Natural killer cell (primary cell): ENCODE measurements at places on chromosomes 3 and 15. TPM values are rescaled to one million over a fixed set of nuclear protein-coding genes. Genes with fewer than 3 reads are reported as not detected.
A peak's percentile ranks its signal among the peaks of the same experiment; 100 is the strongest.

The PCOLCE2 gene
- not detected for total RNA-seq

GRCh38 chr3:151197981-151198767, 4.8 kb downstream of the GPR171 start:
- H3K4me3 ChIP-seq, result no peak overlapping the region
- DNase-seq, result no peak
- H3K4me1 ChIP-seq, result peaks cover 10% of the 10 kb centered on the region
- no peak overlapping the region for H3K27ac ChIP-seq
- H3K27me3 ChIP-seq, result no peaks in the 10 kb centered on the region

DNA sequence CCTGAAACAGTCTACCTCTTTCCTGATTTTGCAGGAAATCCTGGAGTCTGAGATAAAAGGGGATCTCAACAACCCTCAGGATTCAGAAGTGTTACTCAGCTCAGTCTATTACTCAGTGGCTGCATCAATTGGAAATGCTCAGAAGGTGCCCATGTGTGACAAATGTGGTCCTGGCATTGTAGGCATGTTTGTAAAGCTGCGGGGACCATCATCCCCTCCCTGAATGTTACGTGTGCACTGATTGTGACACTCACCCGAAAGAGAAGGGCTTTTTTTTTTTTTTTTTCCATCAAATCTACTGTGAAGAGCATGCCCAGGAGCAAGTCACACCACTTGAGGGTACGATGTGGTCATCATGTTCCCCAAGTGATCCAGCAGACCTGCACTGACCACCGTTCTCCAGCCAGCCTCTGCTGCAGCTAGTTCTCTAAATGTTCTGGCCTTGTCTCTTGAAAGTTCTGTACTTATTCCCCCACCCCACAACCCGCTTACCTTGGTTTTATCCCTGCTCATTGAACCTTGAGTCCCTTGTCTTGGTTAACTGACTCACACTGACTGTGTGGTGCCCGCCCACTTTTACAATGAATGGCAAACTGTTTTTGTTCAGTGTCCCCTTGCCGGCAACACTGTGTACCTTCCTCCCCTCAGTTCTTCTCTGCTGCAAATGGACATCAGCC, 19.8 kb downstream of the ST3GAL6 start:
- H3K4me1 ChIP-seq, result no peaks in the 10 kb centered on the region
- H3K36me3 ChIP-seq, result no peaks in the 10 kb centered on the region
- no peaks in the 10 kb centered on the region for H3K27me3 ChIP-seq

The RFTN1 gene
- 135 TPM for total RNA-seq

DNA sequence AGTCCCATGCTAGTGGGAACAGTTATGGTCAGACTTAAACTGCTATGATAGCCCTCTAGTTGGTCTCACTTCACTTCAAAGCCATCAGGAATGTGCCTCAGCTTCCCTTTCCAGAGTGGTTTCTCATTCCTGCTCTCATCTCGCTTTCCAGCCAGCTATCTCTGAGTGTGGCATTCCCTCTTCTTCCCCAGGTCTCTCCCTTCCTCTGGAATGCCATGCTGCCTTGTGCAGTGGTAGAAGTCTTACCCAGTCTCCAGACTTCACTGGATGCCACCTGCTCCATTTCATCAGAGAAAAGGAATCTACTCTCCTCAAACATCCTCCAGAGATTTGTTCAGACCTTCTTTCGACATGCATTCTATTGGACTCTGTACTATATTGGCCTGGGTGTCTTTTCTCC, 83.0 kb downstream of the AGBL1 start:
- H3K36me3 ChIP-seq, result no peaks in the 10 kb centered on the region
- no peaks in the 10 kb centered on the region for H3K27me3 ChIP-seq
- H3K27ac ChIP-seq, result no peak overlapping the region
- H3K4me1 ChIP-seq, result no peaks in the 10 kb centered on the region
- DNase-seq, result no peak
- H3K4me3 ChIP-seq, result no peak overlapping the region

GRCh38 chr3:154220462-154220861, 99.3 kb downstream of the ARHGEF26 start:
- H3K4me3 ChIP-seq, result no peak overlapping the region
- no peaks in the 10 kb centered on the region for H3K27me3 ChIP-seq
- DNase-seq, result no peak
- H3K4me1 ChIP-seq, result no peaks in the 10 kb centered on the region
- no peak overlapping the region for H3K27ac ChIP-seq

The CCDC9B gene
- 5.3 TPM for total RNA-seq

DNA sequence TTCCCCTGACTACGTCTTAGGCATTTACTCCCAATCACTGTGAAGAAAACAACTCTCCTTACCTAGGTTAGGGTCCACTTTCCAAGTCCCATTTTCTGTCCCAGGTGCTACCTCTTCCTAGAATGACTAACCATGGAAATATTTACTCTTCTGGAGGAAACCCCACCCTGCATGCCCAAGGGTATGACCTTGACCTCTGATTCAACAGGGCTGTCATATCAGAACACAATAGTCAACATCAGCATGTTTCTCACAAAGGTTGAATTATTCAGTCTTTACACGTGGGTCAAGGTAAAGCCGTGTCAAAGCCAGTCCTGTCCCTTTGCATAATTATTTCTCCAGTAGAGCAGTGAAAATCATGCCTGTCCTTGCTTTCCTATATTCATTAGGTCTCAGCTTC, 4.3 kb upstream of the FRMD5 start:
- H3K27ac ChIP-seq, result no peak overlapping the region
- H3K27me3 ChIP-seq, result peaks cover 14% of the 10 kb centered on the region
- H3K4me1 ChIP-seq, result peaks cover 14% of the 10 kb centered on the region
- no peak overlapping the region for H3K4me3 ChIP-seq
- DNase-seq, result no peak

The SCG5 gene
- total RNA-seq, result not detected

GRCh38 chr3:141388823-141389621, 20.7 kb downstream of the ZBTB38 start:
- peak overlapping the region; percentile 12 for H3K4me3 ChIP-seq
- no peaks in the 10 kb centered on the region for H3K36me3 ChIP-seq
- H3K4me1 ChIP-seq, result no peaks in the 10 kb centered on the region
